ENCODE measurements at places on chromosomes 5 and 9. TPM values are rescaled to one million over a fixed set of nuclear protein-coding genes. Genes with fewer than 3 reads are reported as not detected.

DNA sequence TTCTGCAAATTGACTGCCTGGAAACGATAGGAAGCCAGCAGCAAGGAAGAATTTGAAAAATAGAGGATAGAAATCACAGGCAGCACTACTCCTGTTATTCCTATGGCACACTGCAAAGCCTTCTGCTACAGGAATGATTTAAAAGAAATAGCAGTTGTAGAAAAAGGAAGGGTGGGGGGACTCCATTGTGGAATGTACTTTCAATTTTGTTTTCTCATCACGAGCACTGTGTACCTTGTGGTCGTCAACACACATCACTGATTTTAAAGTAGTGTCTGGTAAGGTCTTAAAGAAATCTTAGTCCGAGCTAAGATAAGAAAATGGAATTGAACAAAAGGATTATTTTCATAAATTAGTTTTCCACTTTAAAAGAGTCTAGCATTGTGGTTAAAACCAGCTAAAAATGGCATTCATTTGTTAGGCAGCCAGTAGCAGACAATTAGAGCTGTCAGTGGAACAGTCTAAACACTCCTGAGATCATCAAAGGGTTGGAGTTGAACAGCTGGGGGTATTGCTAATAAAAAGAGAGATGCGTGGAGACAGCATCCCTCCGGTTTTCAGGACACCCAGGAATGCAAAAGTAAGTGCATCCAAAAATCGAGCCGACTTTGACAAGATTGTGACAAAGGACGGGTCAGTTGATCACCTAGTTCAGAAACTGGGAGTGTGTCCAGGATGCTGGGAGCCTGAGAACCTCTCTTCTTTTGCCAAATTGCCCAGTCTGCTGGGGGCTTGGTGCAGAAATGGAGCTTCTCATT, 97.8 kb upstream of the WWC1 start:
- no peak for DNase-seq

DNA sequence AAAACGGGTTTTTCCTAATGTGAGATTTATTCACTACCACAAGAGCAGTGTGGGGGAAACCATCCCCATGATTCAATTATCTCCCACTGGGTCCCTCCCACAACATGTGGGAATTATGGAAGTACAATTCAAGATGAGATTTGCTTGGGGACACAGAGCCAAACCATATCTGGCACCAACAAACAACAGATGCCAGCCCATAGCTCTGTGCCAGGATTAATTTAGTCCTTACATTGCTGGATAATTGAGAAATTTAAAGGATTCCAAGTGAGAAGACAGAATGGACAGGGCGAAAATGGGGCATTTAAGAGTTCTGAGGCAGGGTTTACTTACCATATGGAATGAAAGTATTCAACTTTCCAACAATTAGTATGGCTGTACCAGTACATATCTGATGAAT, 30.8 kb upstream of the DNAH5 start:
- no peak for DNase-seq

GRCh38 chr9:116390303-116391228, 237.0 kb downstream of the PAPPA start:
- no peak for DNase-seq

The CCDC152 gene
- 15.4 TPM for polyA plus RNA-seq

Measured in right renal cortex interstitium (tissue), 3 donors.